ENCODE measurements at places on chromosomes 2 and 18.

DNA sequence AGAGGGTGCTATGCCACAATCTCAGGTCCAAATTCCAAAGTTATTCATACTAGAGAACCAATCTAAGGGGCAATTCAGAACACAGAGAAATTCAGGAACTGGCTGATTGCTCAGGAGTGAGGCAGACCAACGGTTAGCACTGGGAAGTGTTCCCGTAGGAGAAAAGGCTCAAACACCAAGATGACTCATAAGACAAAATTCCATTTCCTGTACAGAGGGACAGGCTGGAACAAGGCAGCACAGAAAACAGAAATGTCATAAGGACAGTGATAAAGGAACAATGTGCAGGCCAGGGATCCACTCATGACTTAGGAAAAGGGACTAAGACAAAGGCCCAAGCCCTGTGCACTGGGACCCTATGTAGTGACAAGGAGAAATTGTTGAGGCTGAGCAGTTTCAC is 54.2 kb downstream of the PDE1A start:
- DNase-seq = no peak

GRCh38 chr2:64666810-64667438 is 13.2 kb upstream of the SERTAD2 start:
- DNase-seq = no peak

DNA sequence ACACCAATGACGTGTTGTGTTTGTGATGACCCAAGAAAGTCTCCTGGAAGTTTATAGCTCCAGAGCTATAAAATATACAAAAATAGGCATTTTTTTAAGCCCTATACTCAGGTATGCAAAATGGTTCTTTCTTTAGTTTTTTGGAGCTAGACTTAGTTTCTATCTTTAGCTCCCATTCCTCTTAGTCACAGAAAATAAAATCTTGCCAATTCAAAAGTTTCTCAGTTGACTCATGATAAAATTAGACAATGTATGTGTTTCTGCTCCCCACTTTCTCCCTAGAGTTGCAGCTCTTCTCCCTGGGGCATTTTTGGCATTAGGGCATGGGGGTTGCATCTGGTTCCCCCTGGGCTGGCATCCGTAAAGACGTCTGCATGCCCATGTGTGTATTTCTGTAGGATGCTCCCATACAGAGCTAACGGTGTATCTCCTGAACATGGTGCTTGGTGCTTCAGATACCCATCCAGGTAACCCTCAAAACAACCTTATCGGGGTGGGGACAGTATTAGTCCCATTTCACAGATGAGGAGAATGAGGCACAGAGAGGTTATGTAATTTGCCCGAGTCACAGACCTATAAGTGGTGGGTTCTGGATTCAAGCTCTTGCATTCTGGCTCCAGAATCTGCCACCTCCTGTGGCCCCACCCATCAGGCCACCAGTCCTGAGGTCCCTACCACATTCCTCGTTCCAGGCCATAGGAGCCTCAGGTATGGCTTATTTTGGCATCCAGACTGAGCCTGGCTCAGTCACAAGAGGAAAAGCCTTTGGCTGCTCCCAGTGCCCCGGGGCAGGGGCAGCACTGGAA is 43.1 kb upstream of the ASAP2 start:
- no peak for DNase-seq

GRCh38 chr18:62327977-62328376 is 2.9 kb downstream of the TNFRSF11A start:
- no peak for DNase-seq

GRCh38 chr2:56177420-56178220 is 6.2 kb upstream of the CCDC85A start:
- no peak for DNase-seq

DNA sequence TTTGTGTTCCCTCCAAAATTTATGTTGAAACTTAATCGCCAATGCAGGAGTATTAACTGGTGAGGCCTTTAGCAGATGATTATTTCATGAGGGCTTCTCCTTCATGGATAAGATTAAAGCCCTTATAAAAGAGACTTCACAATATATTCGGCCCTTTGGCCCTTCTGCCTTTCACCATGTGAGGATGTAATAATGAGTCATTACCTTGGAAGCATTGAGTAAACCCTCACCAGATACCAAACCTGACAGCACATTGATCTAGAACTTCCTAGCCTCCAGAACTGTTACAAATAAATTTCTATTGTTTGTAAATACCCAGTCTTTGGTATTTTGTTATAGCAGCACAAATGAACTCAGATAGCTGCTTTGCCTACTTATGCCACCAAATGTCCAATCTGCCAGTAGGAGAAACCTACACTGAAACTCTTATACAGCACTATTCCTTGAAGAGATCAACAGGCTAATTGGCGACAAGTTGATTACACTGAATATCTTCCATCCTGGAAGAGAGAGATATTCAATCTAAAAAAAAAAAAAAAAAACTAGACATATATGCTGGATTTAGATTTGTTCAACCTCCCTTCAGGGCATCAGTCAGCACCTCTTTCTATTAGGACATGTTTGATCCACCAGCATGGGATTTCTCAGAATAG is 125.9 kb upstream of the COL5A2 start:
- no peak for DNase-seq

GRCh38 chr2:193561054-193561453 is 1366.3 kb upstream of the TMEFF2 start:
- DNase-seq = no peak

GRCh38 chr18:63320975-63321265 is 1.4 kb upstream of the BCL2 start:
- DNase-seq = no peak

DNA sequence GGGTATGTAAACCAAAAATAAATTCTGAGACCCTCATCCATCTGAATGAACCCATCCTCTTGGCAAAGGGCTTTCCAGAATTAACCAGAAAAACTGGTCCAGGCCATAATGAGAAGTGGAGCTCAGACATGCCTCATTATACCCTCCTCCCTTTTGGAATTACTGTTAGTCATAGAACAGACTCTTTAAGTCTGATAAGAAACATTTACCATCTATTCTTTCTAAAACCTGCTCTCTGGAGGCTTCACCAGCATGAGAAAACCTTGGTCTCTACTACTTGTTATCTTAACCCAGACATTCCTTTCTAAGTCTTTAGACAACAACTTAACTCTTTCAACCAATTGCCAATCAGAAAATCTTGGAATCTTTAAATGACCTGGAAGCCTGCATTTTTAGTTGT is 82.8 kb downstream of the QPCT start:
- DNase-seq = no peak

GRCh38 chr2:5394223-5394622 is 298.0 kb upstream of the SOX11 start:
- DNase-seq = no peak

GRCh38 chr2:46763861-46764260 is 151.7 kb downstream of the MCFD2 start:
- no peak for DNase-seq

DNA sequence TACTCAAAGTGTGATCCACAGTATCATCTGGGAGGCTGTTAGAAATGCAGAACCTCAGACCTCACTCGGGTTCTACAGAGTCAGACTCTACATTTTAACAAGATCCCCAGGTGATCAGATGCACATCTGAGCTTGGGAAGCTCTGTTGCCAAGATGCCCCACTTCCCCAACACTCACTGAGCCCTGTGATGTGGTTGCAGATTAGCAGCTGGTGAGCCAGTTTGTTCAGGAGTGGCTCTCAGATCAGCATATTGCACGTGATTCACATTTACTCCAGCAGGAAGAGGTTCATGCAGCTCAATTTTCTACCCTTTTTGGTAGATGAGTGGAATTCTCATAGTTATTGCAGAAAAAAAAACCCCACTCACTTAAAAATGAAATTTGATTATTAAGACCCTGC is 96.4 kb downstream of the VIT start:
- no peak for DNase-seq

DNA sequence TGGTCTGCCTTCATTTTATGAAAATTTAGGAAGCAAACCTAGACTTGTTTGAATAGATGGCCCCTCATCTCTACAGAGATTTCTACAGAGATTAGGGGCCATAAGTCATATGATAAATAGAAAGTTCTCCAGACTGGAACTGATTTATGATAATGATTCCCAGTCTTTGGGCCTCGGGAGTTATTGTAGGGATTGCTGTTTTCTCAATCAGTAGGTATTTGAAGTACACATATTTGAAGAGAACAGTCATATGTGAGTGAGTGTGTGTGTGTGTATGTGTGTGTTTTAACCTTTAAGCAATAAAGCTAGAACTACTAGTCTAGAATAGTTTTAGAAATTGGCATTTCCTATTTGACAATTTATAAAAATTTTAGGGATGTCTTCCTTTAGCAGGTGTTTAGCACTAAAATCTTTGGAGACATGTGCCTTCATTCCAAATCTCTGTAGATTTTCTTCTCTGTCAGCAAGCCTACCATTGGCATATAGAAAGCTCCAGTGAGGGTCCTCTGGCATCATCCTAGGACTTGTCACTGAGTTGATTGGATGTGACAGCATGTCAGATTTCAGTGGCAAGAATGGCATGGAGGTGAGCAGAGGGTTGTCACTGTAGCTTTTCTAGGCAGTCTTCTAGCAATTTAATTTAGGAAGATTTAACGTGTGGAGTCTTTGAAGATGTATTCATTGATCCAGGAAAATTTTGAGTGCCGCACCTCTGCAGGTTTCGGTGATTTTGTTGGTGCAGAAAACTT is 71.2 kb downstream of the MYO1B start:
- DNase-seq = no peak

- no peak for DNase-seq
These were observed 26.4 kb downstream of the THNSL2 start for GRCh38 chr2:88196490-88197087.

- no peak for DNase-seq
These were observed 173.9 kb upstream of the ARL4C start for GRCh38 chr2:234670806-234671205.

DNA sequence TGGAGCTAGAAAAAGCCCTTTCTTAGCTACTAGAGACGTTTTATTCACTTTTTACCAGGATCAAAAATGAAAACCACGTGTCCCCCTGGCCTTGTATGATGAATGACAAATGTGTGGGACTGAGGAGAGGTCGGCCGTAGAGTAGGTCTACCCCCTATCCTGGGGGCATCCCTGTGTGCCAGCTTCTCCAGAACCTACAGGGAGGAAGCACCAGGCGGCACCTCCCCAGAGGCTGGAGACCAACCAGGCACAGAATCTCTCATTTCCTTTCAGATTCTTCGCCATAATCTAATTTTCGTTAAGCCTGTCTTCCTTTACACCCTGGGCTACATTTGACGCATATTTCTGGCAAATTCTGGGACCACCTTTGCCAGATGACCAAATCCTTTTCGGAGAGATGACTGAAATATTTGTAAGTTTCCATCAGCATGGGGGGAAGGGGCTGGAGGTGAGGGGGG is 15.9 kb downstream of the TWIST2 start:
- no peak for DNase-seq

DNA sequence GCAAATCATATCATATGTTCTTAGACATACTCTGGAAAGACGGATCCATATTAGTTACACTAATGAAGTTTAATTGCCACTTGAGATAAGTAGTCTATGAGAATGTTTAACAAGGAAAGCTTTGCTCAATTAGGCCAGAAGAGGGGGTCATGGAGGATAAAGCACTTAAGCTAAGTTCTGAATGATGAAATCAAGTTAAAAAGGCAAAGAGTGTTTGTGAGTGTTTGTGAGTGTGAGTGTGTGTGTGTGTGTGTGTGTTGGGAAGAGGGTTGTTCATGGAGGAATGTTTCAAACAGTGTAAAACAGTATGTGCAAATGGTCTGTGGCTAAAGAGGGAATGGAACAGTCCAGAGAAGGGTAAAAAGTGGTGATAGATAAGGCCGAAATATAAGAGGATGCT is 360.9 kb downstream of the ERBB4 start:
- no peak for DNase-seq

DNA sequence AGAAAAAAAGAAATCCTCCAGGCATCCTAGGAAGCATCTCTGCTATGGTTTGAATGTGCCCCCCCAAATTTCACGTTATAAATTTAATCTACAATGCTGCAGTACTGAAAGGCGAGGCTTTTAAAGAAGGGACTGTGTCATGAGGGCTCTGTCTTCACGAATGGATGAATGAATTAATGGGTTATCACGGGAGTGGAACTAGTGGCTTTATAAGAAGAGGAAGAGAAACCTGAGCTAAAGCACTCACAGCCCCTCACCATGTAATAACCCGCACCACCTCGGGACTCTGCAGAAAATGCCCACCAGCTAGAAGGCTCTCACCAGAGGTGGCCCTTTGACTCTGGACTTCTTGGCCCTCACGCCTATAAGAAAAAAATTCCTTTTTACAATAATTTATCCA is 27.6 kb downstream of the RNU4ATAC start:
- no peak for DNase-seq

DNA sequence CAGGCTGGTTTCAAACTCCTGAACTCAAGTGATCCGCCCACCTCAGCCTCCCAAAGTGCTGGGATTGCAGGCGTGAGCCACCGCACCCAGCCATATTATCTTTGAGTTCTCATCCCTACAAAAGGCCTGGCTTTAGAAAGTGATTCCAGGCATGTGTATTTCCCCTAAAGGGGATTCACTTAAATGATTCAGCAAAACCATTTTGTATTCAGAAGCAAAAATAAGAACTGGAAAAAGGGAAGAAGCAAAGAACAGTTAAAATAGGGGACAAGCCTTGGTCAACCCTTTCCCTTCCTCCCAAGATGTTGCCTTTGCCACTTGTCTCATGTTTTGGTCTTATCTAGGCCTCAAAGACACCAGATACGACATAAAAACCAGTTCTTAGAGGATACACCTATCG is 10.5 kb downstream of the TM4SF20 start:
- DNase-seq = no peak

All from CD4-positive, alpha-beta T cell treated with Interleukin-10 for 1 hour (primary cell).